Stimulated activated CD4-positive, alpha-beta T cell treated with anti-CD3 and anti-CD28 coated beads, TNF-alpha, amount 100 ng/mL, for 1 hour (primary cell): ENCODE measurements at places on chromosomes 6 and 20.

DNA sequence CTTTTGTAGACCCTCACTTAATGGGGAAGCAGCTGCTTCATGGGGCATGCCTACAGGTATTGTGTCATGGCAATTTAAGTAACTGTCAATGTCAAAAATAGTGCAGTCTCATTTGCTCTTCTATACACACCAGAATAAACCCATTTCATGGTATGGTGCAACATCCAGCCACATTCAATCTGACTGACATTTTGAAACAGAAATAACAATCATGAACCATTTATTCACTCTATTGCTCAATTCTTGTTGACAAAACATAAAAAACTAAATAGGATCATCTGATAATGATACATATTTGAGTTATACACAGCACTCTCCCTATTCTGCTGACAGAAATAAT is 122.9 kb downstream of the MAP7 start:
- DNase-seq: no peak

DNA sequence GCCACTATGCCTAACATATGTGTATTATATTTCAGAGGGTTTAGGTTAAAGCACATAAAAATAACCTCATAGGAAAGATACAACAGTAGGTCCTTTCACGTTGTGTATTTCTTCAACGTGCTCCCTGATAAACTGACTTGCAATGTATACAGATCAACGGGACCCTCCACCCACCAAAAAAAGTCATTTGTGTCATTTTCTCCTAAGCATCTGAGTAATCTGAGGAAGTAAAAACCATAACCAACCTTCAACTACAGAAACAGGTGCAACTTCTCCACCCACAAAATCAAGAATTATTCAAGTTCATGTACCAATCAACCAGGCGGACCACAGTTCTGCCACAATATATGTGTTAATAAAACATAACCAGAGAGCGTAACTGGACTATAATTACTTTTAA is 54.9 kb upstream of the NHSL1 start:
- DNase-seq: no peak

GRCh38 chr20:15188415-15188814 is 851.0 kb upstream of the FLRT3 start:
- no peak for DNase-seq

GRCh38 chr20:46317685-46318177 is 9.4 kb upstream of the CDH22 start:
- no peak for DNase-seq

GRCh38 chr6:140850438-140850837 is 1282.3 kb upstream of the GJE1 start:
- DNase-seq: no peak

DNA sequence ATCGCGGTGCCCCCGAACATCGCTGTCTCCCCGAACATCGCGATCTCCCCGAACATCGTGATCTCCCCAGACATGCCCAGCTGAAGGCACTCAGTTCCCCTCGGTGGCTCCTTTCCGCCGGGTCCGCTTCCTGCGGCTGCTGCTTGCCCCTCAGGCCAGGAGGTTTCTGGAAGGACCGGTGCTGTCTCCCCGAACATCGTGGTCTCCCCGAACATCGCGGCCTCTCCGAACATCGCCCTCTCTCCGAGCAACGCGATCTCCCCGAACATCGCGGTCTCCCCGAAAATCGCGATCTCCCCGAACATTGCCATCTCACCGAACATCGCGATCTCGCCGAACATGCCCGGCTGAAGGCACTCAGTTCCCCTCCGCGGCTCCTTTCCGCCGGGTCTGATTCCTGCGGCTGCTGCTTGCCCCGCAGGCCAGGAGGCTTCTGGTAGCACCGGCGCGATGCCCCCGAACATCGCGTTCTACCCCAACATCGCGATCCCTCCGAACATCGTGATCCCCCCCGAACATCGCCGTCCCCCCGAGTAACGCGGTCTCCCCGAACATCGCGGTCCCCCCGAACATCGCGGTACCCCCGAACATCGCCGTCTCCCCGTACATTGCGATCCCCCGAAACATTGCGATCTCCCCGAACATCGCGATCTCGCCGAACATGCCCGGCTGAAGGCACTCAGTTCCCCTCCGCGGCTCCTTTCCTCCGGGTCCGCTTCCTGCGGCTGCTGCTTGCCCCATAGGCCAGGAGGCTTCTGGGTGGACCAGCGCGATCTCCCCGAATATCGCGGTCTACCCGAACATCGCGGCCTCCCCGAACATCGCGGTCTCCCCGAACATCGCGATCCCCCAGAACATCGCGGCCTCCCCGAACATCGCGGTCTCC is 808 bp downstream of the ULBP1 start:
- DNase-seq: no peak

- no peak for DNase-seq
These were observed 22.4 kb upstream of the RBM24 start for GRCh38 chr6:17258749-17259148.

DNA sequence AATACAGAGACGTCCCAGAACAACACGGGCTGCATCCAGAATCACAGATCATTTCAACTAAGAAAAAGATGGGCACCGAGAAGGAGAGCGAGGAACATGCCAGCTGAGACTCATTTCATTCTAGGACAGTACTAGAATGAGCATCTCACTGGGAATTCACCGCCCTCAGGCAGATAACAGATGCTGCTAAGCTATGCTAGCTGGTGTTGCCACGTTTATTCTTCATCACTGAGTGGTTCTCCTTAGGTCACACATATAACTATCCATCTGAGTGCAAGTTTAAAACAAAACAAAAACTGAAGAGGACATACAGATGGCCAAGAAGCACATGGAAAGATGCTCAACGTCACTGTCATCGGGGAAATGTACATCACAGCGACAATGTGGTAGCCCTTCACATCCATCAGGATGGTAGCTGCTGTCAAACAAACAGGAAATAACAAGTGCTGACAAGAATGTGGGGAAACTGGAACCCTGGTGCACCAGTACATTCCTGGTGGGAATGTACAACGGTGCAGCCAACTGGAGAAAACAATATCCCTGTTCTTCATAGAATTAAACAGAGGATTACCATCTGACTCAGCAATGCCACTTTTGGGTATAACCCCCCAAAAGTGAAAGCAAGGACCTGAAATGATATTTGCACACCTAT is 97.6 kb downstream of the SLC22A23 start:
- DNase-seq: no peak

- no peak for DNase-seq
These were observed 224.8 kb upstream of the MARCKS start for GRCh38 chr6:113632220-113632864.

DNA sequence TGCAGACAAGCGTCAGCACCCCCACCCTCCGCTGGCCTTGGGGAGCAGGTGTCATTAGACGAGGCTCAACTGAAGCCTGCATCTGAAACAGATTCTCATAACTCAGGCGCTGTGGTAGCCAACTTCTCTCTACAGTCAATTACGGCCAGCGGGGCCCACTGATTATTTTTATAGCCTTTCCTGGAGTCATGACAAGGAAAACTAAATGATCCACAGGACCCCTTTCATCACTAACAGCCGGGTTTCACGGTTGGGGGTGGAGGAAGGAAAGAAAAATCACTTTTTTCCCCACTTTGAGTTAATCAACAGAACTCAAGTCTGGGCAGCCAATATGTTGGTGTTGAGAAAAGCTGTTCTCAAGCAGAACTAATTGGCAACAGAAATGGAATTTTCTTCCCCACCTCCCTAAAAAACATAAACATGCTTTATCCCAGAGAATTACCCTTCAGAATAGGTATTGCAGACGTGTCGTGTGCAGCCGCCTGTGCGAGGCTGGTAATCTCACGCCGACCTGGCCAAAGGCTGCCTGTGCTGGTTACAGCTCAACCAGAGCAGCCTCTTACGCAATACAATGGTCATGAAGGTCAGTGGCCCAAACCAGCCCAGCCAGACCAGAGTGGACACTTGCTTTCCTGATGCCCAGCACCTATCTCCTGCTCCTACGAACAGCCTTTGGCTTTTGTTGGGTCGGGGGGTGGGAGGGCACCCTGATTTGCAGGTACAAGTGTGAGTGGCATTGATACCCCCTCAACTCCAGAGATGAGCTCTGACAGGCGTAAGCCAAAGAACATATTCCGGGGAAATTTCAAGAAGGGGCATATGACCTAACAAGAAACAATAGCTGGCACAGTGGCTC is 11.0 kb downstream of the RIPOR3 start:
- DNase-seq: no peak

DNA sequence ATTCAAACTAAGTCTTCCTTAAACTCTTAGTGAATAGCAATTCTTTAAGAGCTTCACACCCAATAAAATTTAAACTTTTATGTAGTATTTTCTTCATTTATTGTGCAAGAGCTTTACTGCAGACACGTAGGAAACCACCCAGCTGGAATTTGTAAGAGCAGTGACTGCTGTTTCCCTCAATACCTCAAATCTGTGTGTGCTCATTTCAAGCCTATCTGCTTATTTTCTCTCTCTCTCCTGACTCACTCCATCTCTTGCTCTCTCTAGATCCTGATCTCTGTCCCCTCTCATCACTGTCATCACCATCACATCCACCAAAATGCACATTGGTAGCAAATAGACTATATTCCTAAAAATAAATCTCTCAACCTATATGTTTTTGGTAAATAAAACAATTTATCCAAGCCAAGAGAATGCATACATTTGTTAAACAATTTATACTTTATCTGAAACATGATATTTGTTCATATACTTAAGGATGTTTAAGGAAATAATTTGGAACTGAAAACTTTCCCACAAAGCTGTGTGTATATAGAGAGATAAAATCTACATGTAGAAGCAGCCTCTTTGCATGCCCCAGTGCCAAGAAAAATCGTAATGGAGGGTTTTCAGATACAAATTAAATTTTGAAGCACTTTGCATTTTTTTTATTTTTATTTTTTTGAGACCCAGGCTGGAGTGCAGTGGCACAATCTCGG is 273.0 kb downstream of the TFAP2A start:
- DNase-seq: no peak

DNA sequence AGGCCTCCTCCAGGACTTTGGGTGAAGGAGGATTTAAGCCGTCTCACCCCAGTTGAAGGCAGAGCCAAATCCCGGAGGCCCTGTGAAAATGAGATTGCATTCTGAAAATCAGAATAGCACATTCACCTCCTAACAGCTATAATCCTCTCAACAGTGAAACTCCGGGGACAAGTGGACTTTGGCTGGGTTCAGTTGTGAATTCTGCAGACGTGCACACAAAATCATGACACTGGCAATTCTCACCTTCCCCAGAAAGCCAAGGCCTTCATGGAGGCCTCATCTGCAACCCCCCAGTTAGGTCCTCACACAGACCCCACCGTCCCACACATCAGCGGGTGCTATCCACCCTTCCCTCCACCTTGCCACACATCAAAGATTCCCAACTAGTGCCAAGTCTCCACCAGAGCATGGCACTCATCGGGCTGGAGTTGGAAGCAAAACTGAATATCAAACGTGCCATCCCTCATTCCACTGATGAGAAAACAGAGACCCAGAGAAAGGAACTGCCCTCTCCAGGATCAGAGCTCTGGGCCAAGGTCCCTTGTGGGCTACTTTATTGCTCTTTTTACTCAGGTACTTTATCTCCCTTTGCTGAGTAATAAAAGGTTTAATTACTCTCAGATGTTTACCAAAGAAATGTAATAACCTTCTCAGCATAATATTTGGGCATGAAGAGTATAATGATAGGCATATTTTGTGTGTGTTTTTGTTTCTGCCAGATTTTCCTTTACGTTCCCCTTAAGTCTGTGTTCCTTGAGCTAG is 4.8 kb upstream of the BTNL2 start:
- DNase-seq: no peak

GRCh38 chr6:166752928-166753721 is 126.1 kb upstream of the RPS6KA2 start:
- no peak for DNase-seq

DNA sequence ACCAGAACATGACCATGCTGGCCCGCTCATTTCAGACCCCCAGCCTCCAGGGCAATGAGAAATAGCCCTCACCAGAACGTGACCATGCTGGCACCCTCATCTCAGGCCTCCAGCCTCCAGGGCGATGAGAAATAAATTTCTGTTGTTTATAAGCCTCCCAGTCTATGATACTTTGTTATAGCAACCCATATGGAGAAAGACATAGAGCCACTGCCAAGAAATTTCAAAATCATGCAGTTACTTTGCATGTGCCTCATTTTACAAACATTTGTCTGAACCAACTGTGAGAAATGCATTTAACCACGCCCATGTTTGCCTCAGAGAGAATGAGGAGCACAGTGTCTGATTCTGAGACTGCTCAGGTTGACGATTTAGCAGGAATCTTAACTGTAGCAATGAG is 15.5 kb downstream of the CYP39A1 start:
- no peak for DNase-seq

DNA sequence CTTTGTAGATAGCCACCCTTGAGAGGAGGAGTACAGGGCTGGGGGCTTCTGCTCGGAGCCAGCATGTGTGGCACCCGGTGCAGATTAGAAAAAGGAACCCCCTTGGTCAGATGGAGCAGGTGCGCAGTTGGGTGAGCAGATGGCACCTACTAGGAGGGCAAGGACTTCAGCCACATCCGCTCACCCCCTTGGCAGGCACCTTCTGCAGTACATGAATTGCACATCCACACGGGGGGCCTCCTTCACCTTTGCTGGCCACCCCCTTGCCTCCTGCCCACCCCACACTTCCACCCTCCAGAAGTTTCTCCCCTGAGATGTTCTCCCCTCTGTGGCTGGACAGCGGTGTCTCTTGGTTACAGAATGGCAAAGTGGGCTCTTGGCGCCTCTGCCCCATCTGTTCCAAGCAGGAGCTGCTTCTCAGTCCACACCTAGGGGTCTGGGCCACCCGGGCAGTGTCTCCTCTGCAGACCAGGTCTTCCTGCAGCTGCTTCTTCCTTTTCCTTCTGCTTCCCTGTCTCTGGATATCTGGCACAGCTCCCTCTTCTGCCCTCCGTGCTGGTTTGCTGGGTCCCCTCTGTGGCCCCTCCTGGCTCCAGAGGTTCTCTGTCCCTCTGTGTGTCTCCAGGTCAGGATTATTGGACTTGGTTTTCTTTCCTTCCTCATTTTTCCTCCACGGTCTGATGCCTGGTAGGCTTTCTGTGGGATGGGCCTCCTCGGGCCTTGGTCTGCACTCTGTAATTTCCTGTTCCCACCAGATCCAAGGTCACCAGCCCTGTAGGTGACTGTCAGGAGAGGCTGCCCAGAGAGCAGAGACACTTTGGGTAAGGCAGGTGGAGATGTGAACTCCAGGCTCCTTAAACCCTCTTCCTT is 4.1 kb downstream of the MDFI start:
- no peak for DNase-seq

- DNase-seq: no peak
These were observed 126.2 kb downstream of the CD164 start for GRCh38 chr6:109255946-109256640.

GRCh38 chr6:135703007-135703406 is 148.5 kb upstream of the PDE7B start:
- no peak for DNase-seq

GRCh38 chr6:148795563-148795962 is 48.7 kb downstream of the UST start:
- DNase-seq: no peak

GRCh38 chr20:46220455-46221207 is 87.7 kb downstream of the CDH22 start:
- DNase-seq: no peak

DNA sequence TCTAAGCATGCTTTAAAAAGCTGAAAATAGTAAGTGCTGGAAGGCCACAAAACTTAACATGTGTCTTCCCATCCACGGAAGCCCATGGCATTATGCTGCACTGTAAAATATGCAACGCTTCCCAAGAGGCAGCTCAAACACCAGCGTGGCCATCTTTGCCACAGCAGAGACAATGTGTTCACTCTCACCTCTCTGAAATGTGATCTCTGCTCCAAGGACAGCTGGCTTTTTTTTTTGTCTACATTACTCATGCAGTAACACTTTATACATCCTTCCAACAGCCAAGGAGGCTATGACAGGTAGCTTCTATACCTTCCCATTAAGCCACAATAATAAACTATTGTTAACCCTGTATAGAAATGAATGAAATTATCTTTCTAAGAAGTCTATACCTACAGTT is 49.2 kb downstream of the BLOC1S5 start:
- no peak for DNase-seq

GRCh38 chr6:106574741-106575458 is 54.4 kb downstream of the RTN4IP1 start:
- no peak for DNase-seq
